Neural crest cell (in vitro differentiated cells): ENCODE measurements at places on chromosomes 3 and 15. TPM values are rescaled to one million over a fixed set of nuclear protein-coding genes. Genes with fewer than 3 reads are reported as not detected.

DNA sequence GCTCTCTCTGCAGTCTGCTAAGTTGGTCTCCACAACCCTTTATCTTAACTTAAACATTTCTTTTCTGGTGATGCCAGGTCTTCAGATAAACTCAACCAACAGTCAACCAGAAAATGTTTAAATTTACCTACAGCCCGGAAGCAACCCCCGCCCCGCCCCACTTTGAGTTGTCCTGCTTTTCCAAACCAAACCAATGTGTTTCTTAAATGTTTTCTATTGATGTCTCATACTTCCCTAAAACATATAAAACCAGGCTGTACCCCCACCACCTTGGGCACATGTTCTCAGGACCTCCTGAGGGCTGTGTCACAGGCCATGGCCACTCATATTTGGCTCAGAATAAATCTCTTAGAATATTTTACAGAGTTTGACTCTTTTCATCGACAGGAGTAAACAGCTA lies 13.2 kb upstream of the GPR160 start:
- H3K4me1 ChIP-seq: no peaks in the 10 kb centered on the region
- H3K36me3 ChIP-seq: no peaks in the 10 kb centered on the region
- H3K27me3 ChIP-seq: no peaks in the 10 kb centered on the region
- no peak overlapping the region for H3K27ac ChIP-seq

DNA sequence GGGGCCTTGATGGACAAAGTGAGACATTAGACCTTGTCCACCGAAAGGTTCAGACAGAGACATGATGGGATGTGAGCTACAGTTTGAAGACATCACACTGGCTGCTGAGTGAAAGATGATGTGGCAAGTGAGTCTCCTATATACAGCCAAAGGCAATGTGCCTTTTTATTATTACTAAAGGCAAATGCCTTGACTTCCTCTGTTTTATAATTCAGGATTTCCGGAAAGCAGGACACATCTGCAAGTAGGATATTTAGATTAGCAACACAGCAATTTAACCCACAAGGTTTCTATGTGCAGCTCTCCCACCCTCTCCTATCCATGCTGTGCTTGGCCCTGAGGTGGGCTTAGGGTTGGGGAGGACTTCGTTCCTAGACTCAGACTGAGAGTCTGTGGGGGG lies 20.7 kb downstream of the SPATA12 start:
- no peaks in the 10 kb centered on the region for H3K36me3 ChIP-seq
- DNase-seq: no peak
- H3K4me1 ChIP-seq: peaks cover 13% of the 10 kb centered on the region
- peak overlapping the region; percentile 51 for H3K4me3 ChIP-seq

AVEN gene
- 15.0 and 15.4 TPM in 2 replicates for total RNA-seq

- no peak overlapping the region for H3K27ac ChIP-seq
- DNase-seq: no peak
- no peak overlapping the region for H3K4me3 ChIP-seq
- H3K36me3 ChIP-seq: peaks cover 2% of the 10 kb centered on the region
- H3K4me1 ChIP-seq: no peaks in the 10 kb centered on the region
Measured at GRCh38 chr3:125414669-125415068, 39.5 kb upstream of the ZNF148 start.

GRCh38 chr3:23105048-23105447 lies 98.1 kb upstream of the UBE2E2 start:
- peaks cover 3% of the 10 kb centered on the region for H3K36me3 ChIP-seq
- no peaks in the 10 kb centered on the region for H3K4me1 ChIP-seq
- no peak overlapping the region for H3K4me3 ChIP-seq
- no peak overlapping the region for H3K27ac ChIP-seq
- no peaks in the 10 kb centered on the region for H3K27me3 ChIP-seq
